ENCODE measurements at places on chromosomes 6 and 20.

- no peak for DNase-seq
Measured at GRCh38 chr20:24495266-24495665, 25.8 kb downstream of the SYNDIG1 start.

GRCh38 chr20:19244291-19244690 is 31.8 kb downstream of the SLC24A3 start:
- DNase-seq = no peak

GRCh38 chr6:28944412-28944865 is 20.7 kb upstream of the TRIM27 start:
- no peak for DNase-seq

DNA sequence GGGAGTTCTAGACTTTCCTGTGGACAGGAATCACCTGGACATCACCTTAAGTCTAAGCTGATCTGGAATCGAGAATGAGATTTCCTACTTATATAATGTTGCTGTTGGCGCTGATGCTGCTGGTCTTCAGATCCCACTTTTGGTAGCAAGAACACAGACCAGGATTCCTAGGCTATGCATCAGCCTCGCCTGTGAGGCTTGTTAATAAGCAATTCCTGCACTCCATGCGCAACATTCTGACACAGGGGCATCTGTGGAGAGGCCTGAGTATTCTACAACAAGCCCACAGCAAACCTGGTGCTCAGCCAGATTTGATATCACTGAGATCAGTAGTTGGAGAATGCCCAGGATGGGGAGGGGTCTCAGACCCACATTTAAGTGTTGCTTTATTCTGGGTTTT is 52.0 kb upstream of the TRIM26 start:
- no peak for DNase-seq

GRCh38 chr6:131005439-131006016 is 57.5 kb downstream of the EPB41L2 start:
- no peak for DNase-seq

GRCh38 chr6:45692021-45692420 is 314.3 kb upstream of the SUPT3H start:
- DNase-seq = no peak
